MV-4-11 (cell line): ENCODE measurements at places on chromosomes 5 and 9.
A peak's percentile ranks its signal among the peaks of the same experiment; 100 is the strongest.

GRCh38 chr9:71183251-71183650 is 61.8 kb upstream of the TRPM3 start:
- no peak for DNase-seq

GRCh38 chr9:126122901-126123616 is 203.6 kb upstream of the MVB12B start:
- DNase-seq = no peak

DNA sequence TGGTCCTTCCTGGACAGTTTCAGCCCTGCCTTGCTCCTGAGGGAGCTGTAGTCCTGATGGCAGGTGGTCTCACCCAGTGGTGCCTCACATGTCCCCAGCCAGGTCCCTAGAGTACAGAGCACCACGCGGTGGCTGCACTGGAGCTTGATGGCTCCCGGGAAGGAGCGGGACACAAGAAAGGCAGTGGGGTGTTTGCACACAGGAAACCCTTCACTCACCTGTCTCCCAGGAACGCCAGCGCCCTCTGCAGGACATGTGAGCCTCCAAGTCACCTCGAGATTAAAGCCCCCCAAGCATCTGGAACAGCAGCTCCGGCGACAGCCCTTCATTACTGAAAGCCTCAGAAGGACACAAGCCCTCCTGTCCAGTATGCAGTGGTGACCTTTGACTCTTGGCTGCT is 19.9 kb upstream of the TMEM250 start:
- DNase-seq = no peak

DNA sequence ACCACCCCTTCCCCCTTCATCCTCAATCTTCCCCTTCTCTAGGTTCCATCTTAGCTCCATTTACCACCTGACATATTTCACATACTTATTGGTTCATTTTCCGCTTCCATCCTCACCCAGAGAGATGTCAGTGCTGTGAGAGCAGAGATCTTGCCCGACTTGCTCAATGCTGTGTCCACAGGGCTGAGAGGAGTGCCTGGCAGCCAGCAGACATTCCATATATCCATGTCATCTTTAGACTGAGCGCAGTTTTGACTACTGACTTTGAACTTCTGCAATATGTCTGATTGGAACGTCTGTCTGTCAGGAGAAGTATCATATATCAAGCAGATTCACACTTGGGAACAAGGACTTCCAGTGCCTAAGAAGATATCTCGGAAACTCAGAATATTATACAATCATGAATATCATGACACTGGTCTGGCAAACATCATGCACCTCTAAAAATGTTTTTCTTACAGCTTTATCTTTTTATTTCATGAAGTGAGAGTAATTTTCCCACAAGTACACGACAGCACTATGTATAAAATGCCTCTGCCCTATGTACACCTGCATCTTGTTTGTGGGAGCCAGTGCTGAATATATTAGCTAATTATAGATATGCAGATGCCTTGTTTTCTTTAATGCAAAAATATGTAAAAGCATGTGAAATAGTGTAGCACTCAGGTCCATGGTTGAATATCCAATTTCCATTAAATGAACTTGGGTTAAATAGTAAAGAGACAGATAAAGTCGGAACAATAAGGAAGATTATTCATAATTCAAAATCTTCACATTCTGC is 454.0 kb upstream of the DAP start:
- DNase-seq = no peak

GRCh38 chr5:140399979-140400729 is 1.5 kb upstream of the ANKHD1 start:
- peak; percentile 44 for DNase-seq

GRCh38 chr5:93191035-93191817 is 389.8 kb downstream of the NR2F1-AS1 start:
- DNase-seq = no peak

- no peak for DNase-seq
Measured at GRCh38 chr5:10700516-10700915, 60.5 kb downstream of the DAP start.

- DNase-seq = no peak
Measured at GRCh38 chr5:150660108-150660831, 781 bp upstream of the MYOZ3 start.

GRCh38 chr5:171840066-171840465 is 54.4 kb downstream of the SMIM23 start:
- DNase-seq = peak; percentile 16

- no peak for DNase-seq
Measured at GRCh38 chr9:134002796-134003195, 10.7 kb upstream of the VAV2 start.

DNA sequence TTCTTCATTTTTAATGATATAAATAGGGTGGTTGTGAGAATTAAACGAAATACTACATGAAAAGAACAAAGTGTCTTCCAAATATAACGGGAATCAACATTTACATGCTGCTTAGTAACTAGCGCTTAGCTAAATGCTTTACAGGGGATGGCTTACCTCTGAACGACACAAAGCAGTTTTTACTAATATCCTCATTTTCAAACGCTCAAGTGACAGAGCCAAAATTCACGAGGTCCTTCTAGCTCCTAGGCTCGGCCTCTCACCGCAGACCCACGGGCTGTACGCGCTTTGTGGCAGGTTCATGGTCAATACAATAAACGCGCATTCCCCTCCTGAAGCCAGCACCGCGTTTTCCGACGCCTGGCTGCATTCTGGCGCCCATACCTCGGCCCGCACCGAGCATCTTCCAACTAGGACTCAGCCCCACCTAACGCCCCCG is 442 bp downstream of the ZNF510 start:
- no peak for DNase-seq

DNA sequence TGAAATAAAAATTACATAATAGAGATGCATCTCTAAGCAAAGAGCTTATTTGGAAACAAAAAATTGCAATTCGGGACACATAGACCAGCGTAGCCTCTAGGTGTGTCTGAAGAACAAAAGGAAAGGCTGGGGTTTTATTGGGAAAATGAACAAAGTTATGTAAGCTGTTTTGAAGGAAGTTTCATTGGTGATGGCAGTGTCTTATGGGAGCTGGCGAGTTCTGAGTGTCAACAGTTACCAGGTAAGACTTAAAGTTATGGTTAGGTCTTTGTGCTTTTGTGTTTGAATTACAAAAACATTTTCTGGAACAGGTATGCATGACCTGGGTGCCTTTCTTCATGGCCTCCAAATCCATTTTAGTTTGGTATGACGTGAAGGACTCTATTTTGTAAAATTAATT is 48.9 kb downstream of the SLC27A6 start:
- DNase-seq = no peak

DNA sequence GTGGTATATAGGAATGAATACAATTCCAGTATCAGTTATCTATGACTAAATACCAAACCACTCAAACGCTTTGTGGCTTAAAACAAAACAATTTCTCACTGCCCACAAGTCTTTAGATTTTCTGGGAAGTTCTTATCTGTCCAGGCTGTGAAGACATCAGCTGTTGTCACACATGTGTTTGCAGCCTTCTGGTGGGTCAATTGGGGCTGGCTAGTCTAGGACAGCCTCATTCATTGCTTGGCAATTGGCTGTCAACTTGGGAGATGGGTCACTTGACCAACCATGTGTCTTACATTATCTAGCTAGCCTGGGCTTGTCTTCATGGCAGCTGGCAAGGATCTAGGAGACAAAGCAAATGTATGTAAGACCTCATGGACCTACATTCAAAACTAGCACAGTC is 53.8 kb upstream of the PAPPA start:
- no peak for DNase-seq

DNA sequence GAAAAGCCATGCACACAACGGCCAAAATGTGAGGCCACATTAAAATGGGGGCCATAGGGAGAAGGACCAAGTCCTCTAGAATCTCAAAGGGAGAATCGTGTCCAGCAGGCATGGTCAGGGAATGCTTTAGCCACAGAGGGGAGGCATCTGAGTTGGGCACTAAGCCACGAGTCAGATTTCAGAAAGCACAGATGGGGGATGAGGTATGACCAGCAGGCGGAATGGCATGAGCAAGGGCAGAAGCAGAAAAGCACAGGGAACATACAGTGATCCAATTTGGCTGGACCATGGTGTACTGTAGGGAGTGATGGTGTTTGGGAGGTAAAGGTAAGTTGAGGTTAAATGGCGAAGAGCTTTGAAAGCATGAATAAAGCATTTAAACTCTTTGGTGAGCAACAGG is 214.6 kb downstream of the TLE1 start:
- DNase-seq = no peak

GRCh38 chr9:89422151-89422975 is 75.5 kb downstream of the SEMA4D start:
- DNase-seq = peak; percentile 91

GRCh38 chr5:59789197-59789596 is 104.3 kb downstream of the PDE4D start:
- DNase-seq = no peak

DNA sequence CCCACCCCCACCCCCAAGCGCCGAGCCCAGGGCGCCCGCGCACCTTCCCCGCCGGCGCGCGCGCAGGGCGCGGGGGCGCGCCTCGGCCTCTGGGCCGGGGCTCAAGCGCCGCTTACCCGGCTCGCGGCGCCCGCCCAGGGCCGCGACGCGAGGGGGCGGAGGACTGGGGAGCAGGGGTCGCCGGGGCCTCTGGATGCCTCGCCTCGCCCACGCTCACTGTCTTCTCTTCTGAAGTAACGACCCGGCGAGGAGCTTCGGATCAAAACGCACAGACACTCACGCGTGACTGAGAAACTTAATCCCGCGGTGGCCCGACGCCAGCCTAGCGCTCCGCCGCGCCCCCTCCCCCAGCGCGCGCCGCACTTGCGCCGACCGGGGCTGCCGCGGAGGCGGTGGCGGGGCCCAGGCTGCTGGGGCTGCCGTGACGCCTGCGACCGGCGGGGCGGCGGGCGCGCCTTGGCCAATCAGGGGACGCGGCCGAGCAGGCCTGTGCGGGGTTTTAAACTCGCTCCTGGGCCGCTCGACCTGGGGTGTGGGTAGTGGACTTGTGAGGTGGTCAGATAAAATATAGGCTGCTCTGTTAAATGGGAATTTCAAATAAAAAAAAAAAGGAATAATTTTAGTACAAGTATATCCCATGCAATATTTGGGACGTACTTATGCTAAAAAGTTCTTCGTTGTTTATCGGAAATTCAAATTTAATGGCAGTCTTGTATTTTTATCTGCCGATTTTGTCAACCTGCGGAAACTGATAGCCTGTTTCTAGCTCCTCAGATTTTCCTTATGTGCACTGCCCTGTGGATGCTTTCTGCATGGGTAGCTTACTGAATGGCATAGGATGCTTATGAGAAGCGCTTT is at the start of gene MPDZ:
TSS of gene MPDZ (minus strand) at position 409 of the 858 bp plus-strand sequence. CDS start 29,377 bp downstream, outside the sequence.
- no peak for DNase-seq

DNA sequence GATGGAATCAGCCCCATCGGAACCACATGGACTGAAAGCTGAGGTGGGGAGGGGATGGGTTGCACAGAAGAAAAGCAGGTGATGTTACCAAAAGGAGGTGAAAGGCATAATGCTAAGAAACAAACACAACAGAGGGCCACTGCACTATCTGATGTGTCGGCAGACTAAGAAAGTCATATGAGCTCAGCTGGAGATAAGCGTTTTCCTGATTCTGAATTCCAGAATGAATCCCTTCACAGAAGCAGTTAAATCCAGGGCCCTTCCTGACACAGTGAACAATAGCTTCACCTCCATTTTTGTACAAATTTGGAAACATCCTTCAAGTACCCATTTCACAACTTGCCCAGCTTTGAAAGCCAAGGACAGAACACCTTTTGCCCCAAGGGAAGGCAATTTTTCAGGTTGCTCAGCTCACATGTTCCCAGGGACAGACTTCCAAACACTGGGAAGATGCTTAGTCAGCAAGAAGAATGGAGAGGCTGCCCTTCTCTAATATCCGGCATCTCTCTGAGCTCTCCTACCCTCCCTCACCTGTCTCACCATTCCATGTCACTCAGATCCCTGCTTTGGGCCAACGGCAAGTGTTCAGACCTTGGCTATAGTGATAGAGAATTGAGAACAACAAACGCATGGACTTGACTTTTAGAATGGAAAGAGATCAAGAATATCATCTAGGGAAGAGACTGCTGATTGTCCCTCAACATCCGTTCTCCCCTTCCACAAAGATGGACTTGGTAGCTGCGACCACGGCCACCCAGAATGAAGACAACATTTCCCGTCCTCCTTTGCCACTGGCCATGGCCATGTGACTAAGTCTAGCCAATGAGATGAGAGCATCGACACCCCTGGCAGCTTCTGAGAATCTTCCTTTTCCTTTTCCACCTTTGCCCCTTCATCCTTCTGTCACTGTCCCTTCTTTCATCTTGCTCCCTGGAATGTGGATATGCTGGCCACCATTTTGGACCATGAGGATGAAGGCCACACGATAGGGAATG is 68.6 kb upstream of the IL17B start:
- DNase-seq = no peak

GRCh38 chr9:136728548-136729123 is 14.1 kb downstream of the LCN10 start:
- DNase-seq = no peak

DNA sequence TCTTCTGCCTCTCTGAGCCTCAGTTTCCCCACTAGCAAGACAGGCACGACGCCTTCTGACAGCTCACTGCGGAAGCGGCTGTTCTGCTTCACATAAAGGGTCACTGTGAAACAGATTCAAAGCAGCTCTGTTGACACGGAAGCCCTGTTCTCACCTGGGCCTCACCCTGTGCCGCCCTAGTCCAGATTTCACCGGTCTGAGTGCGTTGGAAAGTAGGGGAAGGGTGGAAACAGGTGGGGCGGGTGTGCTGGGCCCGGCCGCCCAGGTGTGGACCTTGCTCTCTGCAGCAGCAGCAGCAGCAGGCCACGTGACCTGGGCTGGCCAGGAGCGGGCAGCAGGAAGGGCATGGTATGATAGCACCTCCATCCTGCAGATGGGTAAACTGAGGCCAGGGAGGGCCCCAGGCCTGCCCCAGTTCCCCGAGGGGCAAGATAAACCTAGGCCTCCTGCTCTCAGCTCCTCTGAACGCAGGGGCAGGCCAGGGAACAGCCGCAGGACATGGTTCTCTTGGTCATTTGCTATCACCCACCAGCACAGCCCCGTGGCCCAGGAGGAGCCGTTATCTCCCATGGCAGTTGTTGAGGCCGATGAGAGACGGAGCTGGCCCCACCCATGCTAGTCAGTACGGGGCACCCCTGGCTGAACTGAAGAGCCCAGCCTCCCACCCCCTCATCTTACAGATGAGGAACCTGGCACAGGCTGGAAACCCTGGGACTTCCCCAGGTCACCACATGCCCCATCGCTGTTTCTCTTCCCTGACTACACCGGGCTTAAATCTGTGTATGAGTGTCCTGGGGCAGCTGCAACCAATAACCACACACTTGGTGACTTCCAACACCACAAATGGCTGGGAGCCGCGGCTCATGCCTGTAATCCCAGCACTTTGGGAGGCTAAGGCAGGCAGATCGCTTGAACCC is 12.1 kb downstream of the PTGES2 start:
- DNase-seq = peak; percentile 11

- DNase-seq = peak; percentile 6
Measured at GRCh38 chr5:80177236-80177635, 78.6 kb downstream of the SERINC5 start.

GRCh38 chr5:100775533-100775855 is 127.6 kb downstream of the ST8SIA4 start:
- no peak for DNase-seq

GRCh38 chr5:18057725-18058124 is 423.5 kb downstream of the TAF11L14 start:
- DNase-seq = no peak

GRCh38 chr9:133592731-133593409 is 16.3 kb downstream of the FAM163B start:
- no peak for DNase-seq

GRCh38 chr5:149113669-149114068 is 27.6 kb upstream of the ABLIM3 start:
- DNase-seq = peak; percentile 1

- DNase-seq = peak; percentile 34
Measured at GRCh38 chr9:89863837-89864236, 259.0 kb downstream of the GADD45G start.
